HT-29 (cell line): ENCODE measurements at places on chromosomes 6 and 20.

DNA sequence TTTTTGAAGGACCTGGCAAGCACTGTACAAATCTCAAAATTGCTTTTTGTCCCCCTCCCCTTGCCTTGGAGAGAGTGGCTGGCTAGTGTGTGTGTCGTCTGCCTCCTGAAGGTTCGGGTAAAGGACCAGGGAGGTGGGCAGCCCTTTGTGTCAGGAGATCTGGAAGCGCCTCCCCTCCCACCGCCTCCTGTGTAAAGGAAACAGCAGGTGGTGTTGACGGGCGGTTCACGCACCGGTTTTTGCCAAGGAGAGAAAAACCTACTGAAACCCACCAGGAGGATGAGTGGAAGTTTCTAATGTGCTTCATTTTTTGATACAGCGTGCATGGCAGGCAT is 1.2 kb downstream of the ENTPD6 start:
- DNase-seq = peak; percentile 39

- DNase-seq = no peak
Measured at GRCh38 chr20:15848995-15849610, 724.1 kb downstream of the KIF16B start.

DNA sequence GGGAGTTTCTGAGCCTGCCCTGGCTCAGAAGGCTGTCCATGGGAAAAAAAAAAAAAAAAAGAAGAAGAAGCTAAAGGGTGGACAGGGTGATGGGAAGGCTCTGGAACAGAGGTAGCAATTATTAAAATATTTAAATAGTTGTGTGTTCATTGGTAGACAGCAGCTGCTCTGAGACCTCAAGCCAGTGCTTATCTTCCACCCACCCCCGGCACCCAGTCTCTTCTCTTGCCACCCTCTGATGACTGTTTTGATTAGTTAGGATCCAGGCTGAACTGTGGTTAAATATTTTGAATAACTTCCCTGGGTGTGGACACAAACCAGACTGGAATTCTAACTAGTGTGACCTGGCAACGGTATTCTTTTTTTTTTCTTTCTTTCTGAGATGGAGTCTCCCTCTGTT is 16.9 kb upstream of the SRSF3 start:
- peak; percentile 80 for DNase-seq

DNA sequence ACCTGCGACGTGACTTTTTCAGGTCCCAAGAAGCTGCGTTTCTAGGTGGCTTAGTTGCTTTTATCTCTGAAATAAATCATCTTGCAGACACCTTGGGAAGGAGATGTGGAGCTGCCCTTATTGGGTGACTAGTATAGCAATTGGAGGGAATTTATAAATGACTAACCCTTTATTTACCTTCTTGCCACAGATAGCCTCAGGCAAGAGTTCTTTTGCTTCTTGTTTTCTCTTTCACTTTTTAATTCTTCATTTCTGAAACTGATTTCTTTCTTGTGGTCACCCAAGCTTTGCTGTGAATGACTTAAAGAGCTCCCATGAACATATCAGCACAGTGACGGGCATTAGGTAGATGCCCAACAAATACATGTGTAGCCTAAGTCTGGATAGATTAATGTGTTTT is 3.0 kb downstream of the ADGRF4 start:
- peak; percentile 52 for DNase-seq

DNA sequence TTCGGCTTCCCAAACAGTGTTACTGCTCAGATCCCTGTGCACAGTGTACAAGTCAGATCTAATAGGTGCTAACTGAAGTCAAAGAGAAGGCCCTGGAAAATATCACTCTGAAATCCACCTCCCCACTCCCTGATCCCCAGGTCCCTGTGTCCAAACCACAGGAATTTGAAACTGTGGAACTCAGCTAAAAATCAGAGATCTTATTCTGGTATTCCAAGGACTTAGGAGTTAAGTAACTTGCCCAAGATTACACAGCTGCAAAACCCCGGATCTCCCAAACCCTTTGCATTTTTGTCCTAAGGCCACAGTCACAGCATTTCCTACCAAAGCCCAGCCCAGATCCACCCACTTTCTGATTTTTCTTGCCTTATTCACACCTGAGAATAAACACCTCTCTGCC is 32.3 kb upstream of the SLC23A2 start:
- DNase-seq = no peak

GRCh38 chr6:35967076-35967774 is 46.3 kb upstream of the SRPK1 start:
- DNase-seq = peak; percentile 39

GRCh38 chr6:11362564-11362963 is 130.1 kb upstream of the NEDD9 start:
- no peak for DNase-seq

GRCh38 chr20:49668181-49668877 is 45.3 kb downstream of the B4GALT5 start:
- DNase-seq = no peak

- DNase-seq = no peak
Measured at GRCh38 chr6:8174571-8174970, 72.2 kb upstream of the EEF1E1 start.

DNA sequence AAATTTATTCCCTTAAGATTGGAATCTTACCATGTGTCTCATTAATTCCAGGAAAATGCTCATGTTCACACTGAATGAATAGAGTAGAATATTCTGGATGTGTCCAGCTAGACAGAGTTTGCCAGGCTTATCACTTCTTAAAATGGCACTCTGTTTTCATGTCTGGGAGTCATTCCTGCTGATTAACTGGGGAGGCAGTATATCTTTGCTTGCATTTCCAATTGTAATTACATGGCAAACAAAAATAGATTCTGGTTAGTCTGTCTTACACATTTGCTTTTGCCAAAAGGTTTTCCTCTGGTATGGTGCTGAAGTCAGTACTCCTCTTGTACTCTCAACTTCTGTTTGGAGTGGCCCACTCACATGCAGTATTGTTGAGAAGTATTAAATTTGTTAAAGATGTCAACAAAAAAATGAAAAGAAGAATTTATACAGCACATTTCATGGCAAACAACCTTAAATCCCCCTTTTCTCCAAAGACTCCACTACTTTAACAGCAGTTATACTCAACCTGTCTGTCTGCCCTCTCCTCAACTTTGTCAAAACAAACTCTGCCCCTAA is 70.2 kb downstream of the TENT5A start:
- DNase-seq = no peak

DNA sequence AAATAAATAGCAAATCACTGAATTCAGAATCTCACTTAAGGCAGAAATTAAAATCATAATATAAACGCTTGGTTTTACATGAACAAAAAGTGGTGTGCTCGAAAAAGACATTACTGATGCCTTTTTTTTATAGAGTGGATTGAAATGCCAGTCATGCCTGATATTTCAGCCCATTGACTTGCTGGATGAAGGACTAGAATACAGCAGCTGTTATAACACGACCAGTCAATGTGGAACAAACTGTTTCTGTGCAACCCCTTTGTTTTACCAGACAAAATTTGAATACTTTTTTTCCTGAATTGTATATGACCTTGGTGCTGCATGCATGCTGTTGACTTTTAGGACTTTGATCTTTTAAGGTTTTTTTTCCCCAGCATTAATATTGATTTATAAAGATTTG is 150.0 kb downstream of the QKI start:
- DNase-seq = no peak

DNA sequence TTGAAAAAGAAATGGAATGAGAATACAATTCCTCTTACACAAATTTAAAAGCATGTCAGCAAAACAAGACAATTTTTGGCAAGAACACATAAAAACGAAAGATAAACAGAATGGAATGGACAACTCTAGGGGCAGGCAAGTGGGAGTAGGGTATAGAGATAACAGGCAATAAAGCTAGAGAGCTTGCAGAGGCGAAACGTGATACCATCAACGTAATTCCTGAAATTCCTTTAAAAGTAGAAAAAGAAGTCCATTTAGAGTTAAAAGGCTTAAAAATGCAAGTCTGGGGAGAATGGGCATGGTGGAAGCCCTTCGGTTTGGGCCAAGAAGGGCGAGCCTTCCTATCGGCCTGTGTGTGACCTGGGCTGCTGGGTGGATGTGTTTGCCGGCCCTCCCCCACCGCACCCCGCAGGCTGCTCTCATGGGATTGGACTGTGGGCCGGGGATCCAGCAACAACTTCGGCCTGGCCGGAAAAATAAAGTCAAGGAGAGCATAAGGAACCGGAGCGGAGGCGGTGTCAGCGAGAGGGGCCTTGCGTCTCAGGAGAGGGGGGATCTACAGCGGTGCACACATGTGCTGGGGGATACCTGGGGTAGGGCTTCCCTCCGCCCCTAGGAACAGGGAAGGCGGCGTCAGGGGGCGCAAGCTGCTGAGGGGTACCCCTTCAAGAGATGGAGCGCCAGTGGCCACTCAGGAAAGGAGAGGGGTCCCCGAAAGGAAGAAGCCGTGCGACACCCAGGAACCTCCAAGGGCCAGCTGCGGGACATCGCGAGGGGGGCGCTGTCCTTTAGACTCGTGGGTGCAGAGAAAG is 4.1 kb downstream of the TMEM239 start:
- DNase-seq = no peak

DNA sequence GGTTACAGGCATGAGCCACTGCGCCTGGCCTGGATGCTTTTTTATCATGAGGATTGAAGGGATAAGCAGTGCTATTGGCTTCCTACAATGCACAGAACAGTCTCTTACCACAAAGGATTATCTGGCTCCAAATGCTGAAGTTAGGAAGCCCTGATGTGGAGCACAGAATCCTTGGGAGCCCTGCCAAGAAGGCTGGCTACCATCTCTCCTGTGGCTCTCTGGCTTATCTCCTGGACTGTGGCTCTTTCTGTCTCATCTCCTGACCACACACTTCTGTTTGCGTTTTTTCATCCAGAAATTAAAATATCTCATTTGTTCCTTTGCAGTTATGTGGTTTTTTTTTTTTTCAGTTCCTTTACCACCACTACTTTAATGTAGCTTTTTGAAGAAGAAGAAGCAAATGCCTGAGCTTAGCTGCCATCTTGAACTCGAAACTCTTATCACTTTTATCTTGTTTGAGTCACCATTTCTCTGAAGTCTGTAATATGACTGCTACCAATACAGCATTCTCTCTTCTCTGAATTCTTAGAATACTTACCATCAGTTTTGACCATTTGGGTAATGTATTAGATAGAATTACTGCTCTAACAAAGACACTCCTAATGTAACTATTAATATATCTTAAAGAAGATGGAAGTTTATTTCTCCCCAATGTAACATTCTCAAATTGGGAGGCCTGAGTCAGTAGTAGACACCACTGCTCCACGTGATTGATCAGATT is 1044.7 kb downstream of the KIF16B start:
- DNase-seq = no peak

DNA sequence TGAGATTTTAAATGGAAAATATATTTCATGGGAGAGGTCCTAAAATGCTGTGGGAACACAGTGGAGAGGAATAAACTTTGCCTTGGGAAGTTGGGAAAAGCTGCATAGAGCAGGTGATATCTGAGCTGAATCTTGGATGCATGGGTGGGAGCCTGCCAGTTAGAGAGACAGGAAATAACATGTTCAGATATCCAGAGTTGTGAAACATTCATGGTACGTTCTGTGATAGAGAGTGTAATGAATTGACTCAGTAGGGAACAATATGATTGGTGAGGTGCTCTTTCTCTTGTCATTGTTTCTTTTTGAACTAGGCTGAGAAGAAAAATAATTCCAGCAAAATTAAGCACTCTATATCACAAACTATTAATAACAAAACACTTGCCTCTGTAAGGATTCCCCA is 72.8 kb downstream of the RPS12 start:
- no peak for DNase-seq

GRCh38 chr6:93932175-93932574 is 512.8 kb upstream of the EPHA7 start:
- DNase-seq = no peak

DNA sequence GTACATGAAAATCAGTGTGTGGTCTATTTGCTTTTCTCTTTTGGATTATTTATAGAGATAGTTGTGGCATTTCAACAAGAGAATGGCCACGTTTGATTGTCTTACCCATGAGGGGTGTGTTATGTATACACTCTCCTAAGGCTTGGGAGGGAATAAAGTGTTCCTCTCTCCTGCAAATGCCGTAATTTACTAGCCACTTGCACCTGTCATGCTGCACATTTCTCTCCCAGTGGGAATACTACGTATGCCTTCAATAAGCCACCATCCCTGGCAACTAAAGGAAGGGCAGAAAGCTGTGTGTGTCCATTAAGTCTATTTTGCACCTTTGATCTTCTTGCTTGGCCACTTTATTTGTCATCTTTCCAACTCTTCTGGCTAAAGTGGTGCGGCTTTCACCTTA is 541.2 kb downstream of the QKI start:
- no peak for DNase-seq

DNA sequence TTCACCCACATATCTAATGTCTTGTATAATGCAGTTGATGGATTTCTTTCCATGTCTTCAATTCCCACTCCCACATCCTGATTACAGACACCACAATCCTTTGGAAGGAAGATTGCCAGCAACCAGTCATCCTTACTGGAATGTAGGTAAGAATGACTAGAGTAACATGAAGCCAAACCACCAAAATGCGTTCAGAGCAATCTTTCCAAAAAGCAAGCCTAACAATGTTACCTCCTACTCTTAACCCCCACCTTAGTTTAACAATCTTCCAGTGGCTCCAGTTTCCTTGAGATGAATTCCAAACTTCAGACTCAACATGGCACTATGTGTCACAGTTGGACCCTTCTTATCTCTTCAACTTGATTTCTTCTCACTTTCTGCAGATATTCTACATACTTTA is 685.6 kb downstream of the DOK5 start:
- no peak for DNase-seq

DNA sequence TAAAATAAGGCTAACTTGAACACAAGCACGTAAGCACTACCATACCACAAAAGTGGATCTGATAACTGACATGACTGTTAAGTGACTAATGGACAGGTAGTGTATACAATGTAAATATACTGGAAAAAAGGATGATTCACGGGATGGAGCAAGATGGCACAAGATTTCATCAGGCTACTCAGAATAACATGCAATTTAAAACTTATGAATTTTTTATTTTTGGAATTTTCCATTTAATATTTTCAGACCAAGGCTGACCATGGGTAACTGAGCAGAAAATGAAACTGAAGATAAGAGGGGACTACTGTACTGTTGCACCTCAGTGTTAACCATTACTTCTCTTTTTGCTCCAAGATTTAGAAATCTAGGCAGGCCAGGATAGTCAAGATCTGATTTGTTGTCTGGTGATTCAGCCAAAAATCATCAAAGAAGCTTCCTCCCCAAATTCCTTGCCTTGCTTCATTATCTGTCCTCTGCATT is 45.4 kb downstream of the TPBG start:
- no peak for DNase-seq

DNA sequence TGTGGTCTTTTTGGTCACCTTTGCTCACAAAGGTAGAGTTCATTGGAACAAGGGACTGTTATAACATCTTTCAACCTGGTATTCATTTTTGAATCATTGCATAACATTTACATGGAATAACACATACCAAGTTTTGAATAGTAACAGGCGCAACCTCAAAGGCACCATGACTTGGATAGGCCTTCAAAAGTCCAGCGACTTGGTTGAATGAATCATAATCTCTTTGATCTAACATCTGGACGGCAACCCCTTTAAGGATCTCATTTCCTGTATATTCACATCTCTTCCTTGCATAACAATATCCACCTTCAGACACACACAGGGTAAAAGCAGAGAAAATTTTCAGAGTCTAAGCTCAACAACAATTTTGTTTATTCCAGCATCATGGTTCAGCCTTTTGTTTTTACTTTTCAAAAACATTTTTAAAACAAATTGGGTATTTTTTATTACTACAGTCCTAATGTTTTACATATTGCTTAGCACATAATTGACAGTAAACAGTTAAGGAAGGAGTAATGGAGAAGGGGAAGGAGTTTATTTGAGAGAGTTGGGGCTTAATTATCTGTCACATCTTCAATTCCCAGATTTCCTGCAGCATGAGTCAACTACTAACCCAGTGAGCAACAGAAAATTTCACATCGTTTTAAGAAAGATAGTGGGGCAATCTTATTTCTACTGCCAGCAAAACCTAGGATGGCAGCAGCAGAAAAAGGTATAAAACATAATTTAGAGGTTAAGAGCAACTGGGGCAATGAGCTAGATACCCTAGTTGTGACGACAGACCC is 41.8 kb upstream of the F13A1 start:
- DNase-seq = no peak
